ENCODE measurements at places on chromosomes 2 and 18. TPM values are rescaled to one million over a fixed set of nuclear protein-coding genes. Genes with fewer than 3 reads are reported as not detected.

DNA sequence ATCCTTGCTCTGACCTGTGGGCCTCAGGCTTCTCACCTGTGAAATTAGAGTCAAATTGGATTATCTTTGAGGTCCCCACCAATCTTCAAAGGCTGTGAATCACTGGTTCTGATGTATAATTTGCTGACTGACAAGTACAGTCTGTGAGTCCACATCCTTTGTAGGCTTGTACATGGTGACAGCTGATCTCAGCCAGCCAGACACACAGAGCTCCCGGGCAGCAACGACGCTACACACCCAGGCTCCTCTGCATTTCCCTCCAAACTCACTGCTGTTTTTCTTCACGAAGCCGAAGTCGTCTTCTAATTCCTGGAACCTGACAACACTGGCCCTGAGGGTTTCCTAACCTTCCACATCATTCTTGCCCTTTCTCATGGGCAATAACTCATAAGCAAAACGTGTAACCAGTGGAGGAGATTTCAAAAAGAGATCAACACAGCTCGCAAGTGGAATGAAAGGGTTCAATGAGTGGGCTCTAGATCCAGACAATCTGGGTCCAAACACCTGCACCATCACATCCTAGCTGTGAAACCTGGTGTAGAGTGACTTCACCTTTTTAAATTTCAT is 37.9 kb upstream of the EVA1A start:
- no peak for DNase-seq

- no peak for DNase-seq
These were observed 291.2 kb downstream of the SS18 start for GRCh38 chr18:25799231-25799630.

DNA sequence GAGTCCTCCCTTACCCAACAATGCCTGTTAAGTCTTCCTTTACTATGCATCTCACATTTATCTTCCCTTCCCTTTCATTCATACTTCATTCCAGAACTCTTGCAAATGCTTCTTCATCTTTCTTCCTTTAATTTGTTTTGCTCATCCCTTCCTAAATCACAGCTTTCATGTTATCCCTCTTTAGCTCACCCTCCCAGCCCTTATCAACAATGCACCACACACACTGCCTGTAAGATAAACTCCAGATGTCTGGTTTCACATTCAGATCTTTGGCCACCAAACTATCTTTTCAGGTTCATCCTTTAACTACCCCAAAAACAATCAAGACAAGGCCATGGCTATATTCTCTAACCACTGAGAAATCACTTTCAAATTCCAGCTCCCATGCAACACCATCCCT is 3.4 kb downstream of the CCDC93 start:
- no peak for DNase-seq

DNA sequence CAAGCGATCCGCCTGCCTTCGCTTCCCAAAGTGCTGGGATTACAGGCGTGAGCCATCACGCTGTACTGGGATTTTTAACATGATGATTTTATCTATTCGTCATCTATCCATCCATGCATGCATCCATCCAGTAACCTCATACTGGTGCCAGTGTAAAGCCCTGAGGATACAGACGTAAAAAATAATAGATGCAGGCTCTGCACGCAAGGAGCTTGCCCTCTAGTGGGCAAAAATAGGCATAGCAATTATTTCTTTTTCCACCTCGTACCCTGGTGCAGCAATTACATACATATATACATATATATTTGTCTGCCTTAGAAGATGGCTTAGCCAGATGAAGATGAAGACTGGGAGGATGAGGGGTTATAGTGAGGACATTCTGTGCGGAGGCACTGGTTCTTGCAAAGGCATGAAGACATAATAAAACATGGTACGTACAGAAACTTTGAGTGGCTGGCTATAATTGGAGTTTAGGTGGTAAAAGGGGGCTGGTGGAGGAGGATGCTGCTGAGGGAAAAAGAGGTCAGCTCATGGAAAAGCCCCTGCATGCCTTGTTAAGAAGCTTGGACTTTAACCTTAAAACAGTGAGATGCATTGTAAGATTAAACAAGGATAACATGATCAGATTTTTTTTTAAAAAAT is 19.6 kb upstream of the RPIA start:
- no peak for DNase-seq

- peak; percentile 56 for DNase-seq
These were observed 376.4 kb upstream of the VWC2L start for GRCh38 chr2:214034417-214034816.

- DNase-seq = no peak
These were observed 5.1 kb downstream of the HNMT start for GRCh38 chr2:137969418-137969765.

GRCh38 chr2:80506563-80506962 is 202.0 kb upstream of the LRRTM1 start:
- no peak for DNase-seq

PROKR1 gene
- not detected for total RNA-seq

MAB21L4 gene
- not detected for total RNA-seq

Measured in posterior vena cava (tissue), 2 donors.